ENCODE measurements at places on chromosomes 5 and 9.

DNA sequence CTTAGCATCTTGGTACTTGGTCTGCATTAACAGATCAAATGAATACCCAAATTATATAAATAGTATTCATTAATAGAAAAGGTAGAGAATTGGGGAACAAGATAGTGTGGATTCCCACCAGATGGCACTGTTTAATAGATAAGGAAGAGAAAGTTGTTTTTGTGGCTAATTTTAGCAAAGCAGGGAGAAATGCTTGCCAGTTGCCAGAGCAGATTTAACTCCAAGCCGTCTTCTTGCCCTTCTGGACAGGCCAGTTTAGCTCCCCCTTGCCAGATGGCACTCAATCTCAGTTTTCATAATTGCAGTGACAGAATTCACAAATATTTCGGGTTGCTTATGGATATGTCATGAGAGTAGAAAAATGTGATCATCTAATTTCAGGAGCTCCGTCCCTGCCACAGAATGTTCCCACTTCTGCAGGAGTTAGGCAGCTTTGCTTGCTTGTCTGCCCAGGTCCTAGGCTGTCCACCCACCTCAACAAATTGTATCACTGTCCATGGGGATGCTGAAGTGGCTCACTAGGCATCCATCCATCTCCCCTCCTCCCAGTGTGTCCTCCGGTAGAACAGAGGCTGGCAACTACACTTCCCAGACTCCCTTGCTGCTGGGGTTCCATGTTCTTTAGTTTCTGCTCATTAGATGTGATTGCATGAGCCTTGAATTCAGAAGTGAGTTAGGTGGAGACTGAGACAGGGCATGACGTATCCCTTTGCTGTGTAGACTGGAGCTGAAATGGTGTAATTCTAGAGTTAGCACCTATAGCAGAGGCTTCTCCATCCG is 11.8 kb upstream of the HEXB start:
- no peak for DNase-seq

- no peak for DNase-seq
Observed at GRCh38 chr5:57488215-57488955, 5.8 kb upstream of the ACTBL2 start.

- DNase-seq: no peak
Observed at GRCh38 chr5:58714046-58714445, 131.2 kb downstream of the RAB3C start.

- DNase-seq: no peak
Observed at GRCh38 chr5:172779691-172780341, 8.8 kb upstream of the DUSP1 start.

DNA sequence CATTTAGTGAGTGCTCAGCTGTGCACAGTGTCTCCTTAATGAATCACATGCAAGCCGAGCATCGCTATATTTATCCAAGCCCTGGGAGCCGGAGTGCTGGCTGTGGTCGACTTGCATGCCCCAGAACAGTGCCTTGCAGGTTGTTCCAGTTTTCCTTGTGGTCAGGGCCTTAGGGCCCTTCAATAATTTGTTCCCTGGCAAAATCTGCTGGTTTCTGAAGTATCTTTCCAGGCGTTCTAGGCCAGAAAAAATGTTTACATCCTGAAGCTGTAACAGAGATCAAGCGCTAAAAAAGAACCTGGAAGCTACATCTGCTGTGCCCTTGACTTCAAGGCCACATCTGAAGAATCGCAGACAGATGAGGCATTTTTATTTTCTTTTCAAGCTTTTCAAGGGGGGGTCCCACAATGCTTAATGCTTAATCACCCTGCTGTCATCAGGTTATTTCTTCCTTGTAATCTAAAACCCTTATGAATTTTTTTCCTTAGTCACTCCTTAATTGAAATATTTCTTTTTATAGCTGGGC is 105.8 kb downstream of the DOCK2 start:
- DNase-seq: no peak

DNA sequence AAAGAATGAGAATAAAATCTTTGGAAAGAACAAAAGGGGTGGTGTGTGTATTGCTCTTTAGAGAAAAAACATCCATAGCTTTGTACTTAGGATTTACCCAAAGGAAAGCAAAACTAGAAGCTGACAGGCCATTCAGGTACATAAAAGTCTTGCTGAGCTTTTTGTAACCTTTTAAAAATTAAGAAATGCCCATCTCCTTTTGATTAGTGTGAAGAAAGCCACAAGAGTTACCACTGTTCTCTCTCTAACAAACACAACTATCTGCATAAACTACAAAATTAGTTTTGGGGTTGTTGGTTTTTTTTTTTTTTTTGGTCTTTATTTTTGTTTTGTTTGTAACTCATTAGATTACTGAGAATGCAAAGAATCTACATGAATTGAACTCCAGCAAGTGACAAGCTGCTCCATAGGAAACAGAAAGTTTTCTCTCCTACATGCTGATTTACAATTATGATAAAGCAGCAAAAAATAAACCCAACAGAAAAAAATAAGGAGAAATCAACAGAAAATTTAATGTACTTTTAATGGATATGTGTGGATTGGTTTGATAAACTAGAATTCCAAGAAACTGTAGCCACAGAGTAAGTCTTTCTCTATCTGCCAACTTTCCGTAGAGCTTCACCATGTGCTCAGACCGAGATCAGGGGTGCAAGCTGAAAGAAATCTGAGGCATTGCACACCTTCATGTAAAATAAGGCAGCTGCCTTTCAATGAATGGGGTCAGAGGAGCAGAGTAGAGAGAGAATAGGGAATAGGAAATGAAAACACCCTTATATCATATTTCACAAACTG is 12.3 kb downstream of the BAAT start:
- DNase-seq: no peak
